ENCODE measurements at places on chromosomes 12 and 14.

GRCh38 chr12:977156-977555 is 13.9 kb upstream of the ERC1 start:
- no peak for DNase-seq

DNA sequence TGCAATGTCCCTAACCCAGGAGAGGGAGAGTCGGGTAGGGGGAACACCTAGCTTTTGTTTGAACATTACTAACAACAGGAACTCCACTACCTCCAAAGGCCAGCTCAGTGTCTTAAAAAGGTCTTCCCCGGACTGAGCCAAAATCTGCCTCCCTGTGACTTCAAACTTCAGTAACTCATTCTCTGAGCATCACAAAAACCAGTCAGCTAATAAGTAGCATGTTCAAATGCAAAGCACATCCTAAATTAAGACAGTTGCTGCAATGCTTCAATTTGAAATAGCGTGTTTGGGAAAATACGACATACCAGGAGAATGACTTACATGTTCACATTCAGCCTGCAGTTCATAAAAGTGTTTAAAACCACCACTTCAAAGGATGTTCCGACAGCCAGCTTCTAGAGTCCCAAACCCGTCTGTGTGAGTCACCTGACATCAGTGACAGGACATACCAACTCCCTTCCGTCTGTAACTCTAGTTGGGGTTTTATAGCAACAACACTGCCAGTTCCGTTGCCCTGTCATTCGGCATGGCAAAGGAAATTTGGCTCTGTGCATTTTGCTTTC is 13.0 kb downstream of the ZFP36L1 start:
- DNase-seq = no peak

DNA sequence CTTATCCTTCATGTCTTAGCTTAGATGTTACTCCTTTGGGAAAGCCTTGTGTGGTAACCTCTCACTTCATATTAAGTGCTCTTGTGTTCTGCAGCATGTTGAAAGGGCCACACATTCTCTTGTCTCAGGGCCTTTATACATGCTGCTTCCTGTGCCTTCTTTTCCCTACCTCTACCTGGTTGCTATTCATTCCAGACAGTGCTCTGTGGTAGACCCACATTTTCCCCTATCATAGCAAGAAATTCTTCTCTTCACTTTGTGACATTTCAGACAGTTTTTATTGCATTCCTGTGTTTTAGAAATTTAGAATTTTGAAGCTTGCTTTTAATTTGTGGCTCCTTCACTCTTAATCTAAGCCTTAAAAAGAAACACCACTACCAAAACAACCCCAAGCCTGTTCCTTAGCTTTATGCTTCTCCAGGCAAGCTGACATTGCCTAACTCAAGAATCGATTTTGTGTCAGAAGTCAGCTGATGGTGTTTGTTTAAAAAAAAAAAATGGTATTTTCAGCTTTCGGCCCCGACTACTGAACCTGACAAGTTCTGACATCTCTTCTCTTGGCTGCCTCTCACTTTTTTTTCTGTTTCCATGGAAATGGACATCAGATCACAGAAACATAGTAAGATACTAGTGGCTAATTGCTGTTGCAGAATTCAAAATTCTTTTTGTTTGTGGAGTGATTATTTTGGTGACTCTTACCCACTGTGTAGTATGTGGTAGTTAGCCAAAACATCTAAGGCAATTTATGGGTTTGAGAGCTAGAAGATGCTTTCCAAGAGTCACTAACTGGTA is 156.3 kb downstream of the NUBPL start:
- DNase-seq = no peak

DNA sequence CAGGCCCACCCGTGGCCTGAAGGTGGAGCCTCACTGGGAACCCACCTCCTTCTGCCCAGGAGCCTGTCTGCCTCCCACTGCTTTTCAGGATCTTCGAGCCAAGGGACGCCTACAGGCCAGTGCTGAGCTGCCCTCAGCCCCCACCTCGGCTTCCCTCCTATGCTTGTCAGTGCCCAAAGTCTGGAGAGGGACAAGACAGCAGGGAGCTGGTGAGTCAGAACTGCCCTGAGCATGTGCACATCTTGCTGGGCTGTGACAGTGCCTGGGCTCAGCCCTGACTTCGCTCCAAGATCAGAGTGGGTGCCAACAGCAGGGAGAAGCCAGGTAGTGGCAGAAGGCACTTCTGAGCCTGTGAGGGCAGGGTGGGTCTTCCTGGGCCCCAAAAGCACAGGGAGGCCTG is 286.8 kb downstream of the AEBP2 start:
- no peak for DNase-seq

- DNase-seq = no peak
Measured at GRCh38 chr12:26825459-26826016, 7.5 kb downstream of the ITPR2 start.

DNA sequence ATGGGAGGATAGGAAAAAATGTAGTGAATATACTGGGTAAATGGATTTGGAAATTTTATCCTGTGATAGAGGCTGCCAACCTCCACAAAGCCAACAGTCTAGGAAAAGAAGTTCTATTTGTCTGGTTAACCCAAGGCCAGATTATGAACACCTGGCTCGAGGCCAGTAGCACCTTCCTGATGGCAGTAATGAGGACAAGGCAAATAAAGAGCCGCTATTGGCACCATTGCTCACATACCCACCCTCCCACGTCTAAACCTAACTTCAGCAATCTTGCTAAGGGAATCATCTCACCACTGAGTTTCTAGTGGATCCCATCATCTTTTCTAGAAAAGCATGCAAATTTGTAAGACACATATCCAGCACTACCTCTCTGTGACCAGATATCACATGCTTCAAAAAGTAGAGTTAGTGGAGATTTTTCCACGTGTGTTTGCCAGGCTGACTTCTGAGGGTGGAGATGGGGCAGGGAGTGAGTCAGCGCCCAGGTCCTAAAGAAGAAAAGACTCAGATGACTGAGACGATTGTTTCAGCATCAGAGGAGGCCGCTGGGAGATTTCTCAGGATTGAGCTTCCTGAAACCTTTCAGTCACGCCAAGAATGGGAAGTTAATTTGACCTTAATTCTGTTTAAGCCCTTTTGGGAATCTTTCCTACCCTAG is 362.9 kb downstream of the EMP1 start:
- no peak for DNase-seq

GRCh38 chr12:105982022-105982421 is 156.7 kb downstream of the NUAK1 start:
- no peak for DNase-seq

DNA sequence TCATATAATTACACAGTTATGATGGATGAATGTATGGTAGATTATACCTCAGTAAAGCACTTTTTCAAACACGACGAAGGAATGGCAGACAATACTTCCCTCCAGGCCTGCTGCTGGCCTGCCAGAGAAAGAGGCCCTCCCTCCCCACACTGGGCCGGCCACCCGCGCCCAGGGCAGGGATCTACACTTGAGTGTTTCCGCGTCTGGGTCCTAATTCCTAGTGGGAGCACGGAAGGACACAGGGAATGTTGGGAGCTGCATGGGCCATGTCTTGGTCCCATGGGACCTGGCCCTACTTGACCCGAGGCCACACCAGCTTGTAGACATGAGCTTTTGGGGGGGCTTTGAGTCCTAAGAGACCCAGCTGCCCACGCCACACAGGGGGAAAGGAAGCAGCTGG is 52.0 kb downstream of the STX2 start:
- no peak for DNase-seq

DNA sequence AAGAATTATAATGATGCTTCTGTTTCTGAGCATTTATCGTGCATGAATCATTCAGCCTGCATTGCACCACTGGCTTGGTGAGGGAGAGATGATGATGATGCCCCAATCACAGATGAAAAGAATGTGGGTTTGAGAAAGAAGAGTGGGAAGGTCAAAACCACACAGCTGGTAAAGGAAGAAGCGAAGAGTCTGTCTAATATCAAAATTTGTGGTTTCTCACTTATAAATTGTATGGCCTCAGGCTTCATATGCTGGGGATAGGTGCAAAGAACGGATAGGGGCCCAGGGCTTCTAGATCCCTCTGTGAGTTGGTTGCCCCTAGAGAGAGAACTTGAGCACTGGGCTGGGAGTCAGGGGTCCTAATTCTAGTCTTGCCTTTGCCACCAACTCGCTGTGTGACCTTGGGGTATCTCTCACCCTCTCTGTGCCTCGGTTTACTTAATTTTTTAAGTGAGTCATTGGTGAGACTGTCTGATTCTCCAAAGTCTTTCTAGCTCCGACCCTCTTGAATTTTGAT is 2.2 kb downstream of the OASL start:
- no peak for DNase-seq
